Calu3 (cell line): ENCODE measurements at places on chromosomes 1 and 21. TPM values are rescaled to one million over a fixed set of nuclear protein-coding genes. Genes with fewer than 3 reads are reported as not detected.

Gene MX1
- total RNA-seq = 175 and 504 TPM in 2 replicates

Gene TMEM82
- total RNA-seq = not detected in 2 replicates

DNA sequence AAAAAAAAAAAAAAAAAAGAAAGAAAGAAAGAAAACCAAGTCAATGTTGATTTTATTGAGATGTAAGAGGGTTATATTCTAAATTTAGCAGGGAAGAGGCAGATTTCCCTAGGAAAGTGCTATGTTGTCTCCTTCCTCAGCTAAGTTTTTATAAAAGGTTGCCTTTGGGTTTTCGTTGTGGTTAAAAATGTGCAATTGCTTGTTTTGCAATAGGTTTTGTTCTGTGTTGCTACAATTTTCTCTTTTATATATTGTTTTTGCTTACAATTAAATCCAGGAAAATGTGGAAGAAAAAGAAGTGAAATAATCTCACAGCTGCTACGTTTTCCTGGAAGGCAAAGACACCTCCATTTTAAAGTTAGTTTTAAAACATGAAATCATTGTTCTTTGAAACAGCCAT is 136.7 kb upstream of the C1orf105 start:
- no peak for DNase-seq

GRCh38 chr1:159132271-159132881 is 39.0 kb upstream of the CADM3 start:
- peak; percentile 85 for DNase-seq

DNA sequence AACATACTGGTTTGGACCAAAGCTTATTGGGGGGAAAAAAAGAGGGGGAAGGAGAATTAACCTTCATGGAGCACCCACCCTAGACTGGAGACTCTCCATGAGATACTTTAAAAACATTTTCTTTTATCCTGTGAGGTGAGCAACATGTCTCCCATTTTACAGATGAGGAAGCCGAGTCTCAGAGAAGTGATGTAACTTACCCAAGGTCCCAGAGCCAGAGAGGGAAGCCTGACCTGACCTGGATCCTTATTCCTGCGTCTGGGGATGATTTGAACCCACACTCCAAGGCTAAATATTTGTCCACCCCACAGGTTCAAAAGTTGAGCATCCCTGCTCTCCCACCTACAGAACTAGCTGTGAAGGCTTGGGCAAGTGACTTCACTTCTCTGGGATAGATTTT is 137.9 kb upstream of the JUN start:
- DNase-seq = no peak

DNA sequence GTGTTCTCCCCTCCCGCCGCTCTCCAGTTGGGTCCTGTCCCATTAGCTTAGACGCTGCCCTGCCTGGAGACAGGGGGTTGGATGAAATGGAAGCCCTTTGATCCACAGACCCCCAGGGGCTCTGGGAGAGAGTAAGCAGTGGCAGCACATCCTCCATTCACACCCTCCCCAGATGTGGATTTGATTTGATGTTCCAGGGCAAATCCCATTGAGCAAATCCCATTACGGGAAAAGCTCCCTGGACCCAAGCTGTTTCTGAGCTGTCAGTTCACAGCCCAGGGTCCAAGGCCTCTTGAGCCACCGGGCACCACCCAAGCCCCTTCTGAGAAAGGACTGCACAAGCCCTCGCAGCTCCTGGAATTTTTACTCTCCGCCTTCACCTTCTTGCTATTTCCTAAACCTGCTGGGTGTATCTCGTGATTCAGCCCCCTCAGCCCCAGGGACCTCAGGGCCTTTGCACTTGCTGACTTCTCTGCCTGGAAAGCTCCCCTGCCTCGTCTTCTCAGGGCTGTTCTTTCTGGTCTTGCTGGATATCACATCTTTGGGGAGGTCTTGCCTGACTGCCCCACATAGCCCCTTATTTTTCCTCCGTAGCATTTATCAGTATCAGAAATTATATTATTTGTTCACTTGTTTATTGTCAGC is 101.1 kb downstream of the PAX7 start:
- no peak for DNase-seq
